ENCODE measurements at places on chromosomes 4 and X. TPM values are rescaled to one million over a fixed set of nuclear protein-coding genes. Genes with fewer than 3 reads are reported as not detected.

The CFAP99 gene
- not detected for total RNA-seq

The DDIT4L gene
- not detected for total RNA-seq

The SMR3B gene
- not detected for total RNA-seq

The MAGED4B gene
- 0.22 TPM for total RNA-seq

The CCKAR gene
- total RNA-seq = not detected

The NXT2 gene
- total RNA-seq = 13.8 TPM

The SLITRK4 gene
- total RNA-seq = not detected

All from activated CD4-positive, alpha-beta T cell treated with anti-CD3 and anti-CD28 coated beads, Interleukin-2, amount 10 ng/mL, durations not matched to agents 7 days and 5 days (primary cell).